ENCODE measurements at places on chromosomes 3 and 15.

DNA sequence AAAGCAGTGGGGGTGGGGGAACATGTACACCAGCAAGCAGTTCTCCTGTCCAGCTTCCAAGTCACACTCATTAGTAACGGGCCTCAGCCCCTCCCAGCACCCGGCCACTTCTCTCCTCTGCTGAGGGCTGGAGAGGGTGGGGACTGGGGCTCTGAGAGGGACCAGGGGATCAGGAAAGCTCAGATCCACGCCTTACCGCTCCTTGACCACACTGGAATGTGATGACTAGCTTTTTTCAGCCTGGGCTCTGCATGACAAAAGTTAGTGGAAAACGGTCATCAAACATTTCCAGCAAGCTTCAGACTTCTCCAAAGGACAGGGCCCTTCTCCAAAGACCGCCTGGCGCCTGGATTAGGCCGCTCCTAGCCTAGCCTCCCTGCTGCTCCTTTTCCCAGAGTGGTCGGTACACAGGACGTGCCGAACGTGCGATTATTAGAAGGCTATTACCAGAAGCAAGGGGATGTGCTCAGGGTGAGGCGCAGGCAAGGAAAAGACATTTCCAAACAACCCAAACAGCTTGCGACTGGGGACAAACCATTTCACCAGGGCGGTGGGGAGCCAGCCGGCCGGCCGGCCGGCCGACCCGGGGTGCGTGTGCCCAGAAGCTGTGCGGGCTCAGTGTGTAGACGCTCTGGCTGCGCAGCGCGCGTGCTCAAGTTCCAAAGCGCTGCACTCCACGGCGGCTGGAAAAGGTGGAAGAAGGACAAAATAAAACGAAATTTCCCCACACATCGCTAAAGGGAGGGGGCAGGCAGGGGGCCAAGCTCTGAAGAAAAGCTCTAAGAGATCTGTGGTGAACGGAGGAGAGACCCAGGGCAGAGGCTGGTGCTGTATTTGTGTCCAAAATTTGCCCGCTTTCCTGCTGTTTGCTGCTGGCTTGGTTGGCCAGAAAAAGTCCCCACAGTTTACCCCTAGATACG is 51.0 kb upstream of the SSR3 start:
- DNase-seq = peak; percentile 91

- DNase-seq = no peak
Observed at GRCh38 chr15:83127547-83128150, 20.2 kb downstream of the TM6SF1 start.

DNA sequence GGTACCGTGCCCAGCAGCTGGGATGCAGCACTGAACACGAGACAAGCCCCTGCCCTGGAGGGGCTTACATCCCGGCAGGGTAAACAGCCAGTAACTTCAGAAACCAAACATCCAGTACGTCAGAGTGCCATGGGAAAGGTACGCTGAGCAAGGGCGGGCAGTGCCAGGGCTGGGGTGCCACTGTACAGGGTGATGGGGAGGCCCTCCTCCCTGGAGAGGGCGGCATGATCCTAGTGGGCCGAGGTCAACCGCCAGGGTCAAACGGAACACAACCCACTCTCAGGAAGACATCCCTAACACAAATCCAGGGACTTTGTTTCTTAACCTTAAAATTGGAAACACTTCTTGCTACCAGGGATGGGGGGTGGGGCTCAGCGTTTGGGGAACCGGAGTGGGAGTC is 16.0 kb upstream of the ANPEP start:
- no peak for DNase-seq

DNA sequence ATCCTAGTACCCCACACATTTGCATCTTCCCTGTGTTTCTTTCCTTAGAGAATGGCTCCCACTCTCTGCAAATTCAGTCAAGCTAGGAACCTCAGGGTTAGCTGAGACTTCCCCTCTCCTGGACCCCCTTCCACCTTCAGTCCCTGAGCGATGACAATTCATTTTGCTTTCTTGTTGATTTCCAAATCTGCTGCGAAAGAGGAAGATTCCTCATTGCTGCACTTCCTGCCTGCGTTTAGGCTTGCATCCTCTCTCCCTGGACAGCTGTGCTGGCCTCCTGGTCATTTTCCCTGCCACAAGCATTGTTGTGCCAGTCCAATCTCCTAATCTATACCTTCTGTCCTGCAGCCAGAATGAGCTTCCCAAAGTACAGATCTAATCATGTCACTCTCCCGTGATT is 12.3 kb upstream of the DGKG start:
- no peak for DNase-seq

DNA sequence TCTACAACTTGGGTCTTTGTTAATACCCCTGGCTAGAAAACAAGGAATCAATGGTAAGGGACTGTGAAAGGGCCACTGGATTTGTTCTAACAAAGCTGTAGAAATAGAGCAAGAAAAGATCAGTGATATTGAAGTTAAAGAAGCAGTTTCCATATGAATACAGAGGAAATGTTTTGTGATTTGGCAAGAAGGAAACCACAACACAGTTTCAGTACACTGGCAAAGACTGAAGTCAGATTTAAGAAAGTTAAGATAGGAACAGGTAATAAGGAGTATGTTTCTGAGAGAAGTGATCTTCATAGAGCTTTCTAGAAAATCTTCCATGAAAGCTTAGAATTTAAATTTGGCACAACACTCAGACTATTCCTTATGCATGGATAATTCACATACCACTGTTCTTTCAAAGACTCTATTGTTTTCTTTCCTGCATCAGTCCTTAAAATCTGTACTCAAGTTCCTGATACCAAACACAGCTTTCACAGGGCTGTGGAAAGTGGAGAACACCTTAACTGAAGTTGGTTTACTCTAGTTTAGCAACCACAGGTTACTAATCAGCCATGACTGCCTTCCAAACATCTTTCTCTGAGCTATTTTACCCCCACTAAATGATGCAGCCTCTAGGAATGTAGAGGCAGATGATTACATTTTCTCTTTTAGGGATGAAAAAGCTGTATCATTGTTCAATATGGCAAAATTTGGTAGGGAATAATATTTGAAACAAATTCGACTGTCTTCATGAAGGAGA is 32.4 kb upstream of the ALCAM start:
- no peak for DNase-seq

DNA sequence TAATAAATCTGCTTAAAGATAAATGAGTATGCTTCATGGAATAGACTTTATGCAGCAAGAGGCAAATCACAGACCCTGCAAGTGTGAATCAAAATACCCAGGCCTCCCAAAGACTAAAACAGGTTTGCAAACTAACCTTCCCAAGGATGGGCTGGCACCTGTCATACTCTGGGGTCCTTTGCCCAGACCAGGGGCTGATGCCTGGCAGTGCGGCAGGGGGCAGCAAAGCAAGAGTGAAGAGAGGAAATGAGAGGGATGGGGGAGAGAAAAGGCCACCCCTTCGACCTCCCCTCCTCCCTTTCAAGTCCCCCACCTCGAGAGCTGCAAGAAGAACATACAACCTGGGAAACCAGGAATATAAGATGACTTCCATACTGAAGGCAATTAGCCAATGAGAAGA is 31.8 kb downstream of the XXYLT1 start:
- peak; percentile 33 for DNase-seq

- no peak for DNase-seq
Observed at GRCh38 chr3:42556089-42556632, 25.6 kb downstream of the SEC22C start.

DNA sequence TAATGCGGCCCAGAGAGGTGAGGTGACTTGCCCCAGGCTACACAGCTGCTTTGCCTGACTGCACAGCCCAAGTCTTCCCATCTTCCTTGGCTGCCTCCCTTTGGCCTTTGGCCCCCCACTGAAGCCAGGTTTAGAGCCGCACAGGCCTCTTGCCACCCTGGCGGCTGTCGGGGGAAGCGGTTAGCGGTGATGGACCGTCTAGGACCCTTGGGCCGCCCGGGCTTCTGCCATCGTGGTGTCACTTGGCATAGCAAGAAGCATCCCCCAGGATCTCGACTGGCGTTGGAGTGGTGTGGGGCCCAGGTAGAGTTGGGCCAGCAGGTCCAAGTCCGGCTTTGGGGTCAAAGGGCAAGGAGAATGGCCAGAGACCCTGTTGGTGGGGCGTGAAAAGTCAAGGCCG is 61.0 kb downstream of the LINGO1 start:
- DNase-seq = no peak

- no peak for DNase-seq
Observed at GRCh38 chr3:149252272-149252671, 30.6 kb upstream of the CP start.

GRCh38 chr3:18585004-18585968 is 160.1 kb upstream of the SATB1 start:
- DNase-seq = no peak

DNA sequence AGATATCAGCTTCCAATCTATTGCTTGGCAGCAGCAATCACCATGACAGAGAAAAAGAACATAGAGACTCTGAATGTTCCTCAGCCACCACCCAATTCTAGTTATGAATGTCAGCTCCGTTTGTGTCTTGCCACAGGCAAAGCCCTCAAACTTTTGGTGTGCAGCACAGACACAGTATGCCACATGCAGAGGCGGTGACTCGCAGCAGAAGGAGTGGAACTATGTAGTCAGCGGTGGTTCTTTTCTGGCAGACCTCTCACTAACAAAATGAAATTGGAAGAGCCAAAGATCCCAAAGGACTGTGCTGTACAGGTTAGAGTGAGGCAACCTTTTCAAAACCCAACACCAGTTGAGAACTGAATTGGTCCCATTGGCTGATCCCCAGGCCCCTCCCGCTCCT is 220.9 kb downstream of the SLC9A9 start:
- DNase-seq = no peak

DNA sequence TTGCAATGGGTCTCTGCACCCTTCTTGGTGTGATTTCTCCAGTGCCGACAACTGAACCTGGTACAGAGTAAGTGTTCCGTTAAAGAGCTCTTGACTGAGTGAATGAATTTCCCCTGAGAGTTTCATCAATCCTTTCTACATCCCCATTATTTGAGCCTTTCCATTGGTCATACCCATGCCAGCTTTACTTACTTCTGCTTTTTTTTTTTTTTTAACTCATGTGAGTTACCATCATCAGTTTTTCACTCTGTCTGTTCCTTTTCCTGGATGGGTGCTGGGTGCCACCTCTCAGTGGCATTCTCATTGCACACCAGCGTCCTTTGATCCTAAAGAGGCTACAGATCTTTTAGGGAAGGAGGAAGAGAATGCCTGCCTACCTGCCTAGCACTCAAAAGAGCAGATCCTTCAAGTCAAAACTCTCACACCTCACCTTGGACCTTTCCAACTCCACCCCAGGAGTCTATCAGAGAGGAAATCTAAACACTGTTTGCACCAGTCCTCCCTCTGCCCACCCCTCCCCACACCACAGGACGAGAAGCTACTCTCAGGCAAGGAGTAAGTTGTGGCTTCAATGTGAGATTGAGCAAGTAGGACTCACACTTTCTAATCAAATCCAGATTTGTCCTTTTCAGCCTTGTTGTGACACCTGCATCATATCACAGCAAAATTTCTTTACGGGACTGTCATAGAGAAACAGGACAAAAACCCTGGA is 13.1 kb upstream of the USP3 start:
- DNase-seq = peak; percentile 21

- DNase-seq = peak; percentile 93
Observed at GRCh38 chr3:194296454-194297263, 54.5 kb downstream of the CPN2 start.

DNA sequence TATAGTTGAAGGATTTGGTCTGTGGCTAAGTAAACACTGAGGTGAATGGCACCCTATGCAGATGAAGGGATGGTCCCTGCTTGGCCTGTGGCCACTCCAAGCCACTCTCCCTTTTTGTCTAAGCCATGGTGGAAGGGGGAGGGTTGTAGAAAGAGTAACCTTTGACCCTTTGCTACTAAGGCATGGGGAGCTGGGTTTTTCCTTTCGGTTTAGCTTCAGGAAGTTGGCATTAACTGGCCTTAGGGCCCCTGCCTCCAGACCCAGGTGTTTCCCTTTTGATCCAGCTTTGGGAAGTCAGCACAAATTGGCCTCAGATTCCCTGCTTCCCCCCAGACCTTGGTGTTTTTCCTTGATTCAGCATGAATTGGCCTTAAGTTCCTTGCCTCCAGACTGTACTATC is 49.5 kb downstream of the EFCAB12 start:
- DNase-seq = no peak

DNA sequence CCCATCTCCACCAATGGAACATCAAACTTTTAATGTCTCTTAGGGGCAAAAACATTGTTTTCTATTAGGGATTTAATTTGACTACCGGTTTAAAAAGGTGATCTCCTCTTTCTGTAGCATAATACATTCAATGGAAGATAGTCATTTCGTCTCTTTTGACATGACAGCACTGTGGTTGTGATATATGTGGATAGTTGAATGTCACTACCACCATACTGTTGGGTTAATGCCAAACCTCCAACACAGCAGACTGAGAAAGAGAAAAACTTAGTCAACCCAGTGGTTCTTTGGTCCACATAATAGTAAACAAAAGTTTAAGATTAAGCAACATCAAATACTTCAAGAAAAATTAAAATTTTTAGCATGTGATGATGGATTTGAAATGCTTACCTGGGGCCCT is 530.4 kb downstream of the AGBL1 start:
- no peak for DNase-seq

- DNase-seq = no peak
Observed at GRCh38 chr3:17138246-17139039, 253.7 kb downstream of the PLCL2 start.

DNA sequence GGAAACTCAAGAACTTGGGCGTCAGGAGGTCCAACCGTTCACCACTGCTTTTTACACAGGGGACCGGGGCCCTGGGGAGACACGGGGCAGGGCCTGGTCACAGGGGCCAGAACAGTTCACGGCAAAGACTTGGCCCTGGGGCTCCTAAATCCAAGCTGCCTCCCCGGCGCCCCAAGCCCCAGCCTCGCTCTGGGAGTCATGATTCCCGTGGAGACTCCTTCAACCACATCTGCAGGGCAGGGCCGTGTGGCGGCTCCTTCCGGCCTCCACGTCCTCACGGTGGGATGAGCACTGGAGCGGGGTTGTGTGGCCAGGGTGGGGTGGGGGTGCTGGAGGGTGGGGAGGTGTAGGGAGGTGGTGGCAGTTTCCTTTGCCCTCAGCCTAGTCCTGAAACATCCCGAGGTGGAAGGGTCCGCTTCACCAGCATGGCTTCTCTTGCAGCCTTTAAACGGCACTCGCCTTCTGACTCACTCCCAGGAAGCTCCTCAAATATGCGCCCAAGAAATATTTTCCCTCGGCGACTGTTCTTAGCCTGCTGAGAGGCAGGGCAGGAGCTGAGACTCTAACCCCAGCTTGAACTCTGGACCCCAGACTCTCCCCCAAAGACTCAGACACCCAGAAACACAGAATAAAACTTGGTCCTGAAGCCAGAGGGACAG is 1.8 kb downstream of the MUC4 start:
- DNase-seq = peak; percentile 73

DNA sequence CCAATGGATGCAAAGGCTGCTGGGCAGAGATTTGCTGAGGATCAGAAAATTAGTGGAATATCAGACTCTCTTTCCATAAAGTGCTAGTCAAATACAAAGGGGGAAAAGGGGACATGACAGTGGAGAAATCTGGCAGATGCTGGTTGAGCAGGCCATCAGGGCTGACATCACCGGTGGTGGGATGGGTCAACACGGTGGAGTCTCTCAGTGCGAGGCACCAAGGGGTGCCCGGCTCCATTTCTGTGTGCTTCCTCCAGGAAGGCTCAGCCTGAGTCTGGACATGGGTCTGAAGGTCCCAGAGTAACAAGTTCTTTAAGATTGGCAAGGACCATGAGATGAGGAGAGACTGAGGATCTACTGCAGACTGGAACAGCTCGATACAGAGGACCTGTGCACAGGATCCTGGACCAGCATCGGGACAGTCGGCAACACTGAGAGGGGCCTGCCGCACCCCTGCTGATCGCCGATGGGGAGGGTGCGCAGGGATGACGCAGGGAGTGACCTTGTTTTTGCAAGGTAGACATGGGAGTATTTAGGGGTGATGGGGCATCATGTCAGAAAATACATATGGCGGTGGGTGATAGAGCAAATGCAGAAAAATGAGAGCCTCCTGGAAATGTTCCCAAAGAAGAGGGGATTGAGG is 92.7 kb downstream of the SEC22A start:
- DNase-seq = no peak
